Effector memory CD8-positive, alpha-beta T cell (primary cell): ENCODE measurements at places on chromosomes 7 and 10.

DNA sequence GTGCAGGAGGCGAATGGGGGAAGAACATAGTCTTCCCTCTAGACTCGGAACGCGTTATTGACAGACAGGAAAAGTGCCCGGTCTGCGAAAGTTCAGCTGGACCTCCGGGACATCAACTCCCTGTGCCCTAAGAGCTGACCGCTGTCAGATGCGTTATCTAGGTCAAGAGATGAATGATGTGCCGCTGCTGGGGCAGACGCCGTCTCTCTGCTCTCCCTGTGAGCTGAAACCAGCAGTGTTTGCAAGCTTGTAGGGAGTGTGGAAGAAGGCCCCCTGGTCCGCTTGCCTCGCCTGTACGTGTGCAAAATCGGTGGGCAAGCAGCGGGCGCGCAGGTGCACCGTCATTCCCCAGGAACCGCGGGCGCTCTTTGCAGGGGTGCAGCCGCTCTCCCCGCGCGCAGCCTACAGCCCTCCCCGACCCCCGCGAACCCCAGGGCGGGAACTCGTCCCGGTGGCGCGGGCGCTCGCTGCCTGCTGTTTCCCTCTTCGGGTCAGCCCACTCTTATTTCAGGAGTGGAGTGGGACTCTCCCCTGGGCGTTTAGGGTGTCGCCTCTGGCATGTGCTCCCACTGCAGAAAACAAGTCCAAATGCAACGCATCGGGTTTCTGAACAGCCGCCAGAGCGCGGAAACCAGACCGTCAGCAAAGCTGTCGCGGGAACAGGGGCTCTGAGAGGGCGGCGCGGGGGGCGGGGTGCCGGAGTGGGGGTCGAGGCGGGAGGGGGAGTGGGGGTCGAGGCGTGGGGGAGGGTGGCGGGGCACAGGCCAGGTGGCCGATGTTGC, 1.8 kb upstream of the PFKFB3 start:
- peak; percentile 38 for DNase-seq

GRCh38 chr7:16433568-16434122, 12.3 kb upstream of the CRPPA start:
- DNase-seq: no peak

DNA sequence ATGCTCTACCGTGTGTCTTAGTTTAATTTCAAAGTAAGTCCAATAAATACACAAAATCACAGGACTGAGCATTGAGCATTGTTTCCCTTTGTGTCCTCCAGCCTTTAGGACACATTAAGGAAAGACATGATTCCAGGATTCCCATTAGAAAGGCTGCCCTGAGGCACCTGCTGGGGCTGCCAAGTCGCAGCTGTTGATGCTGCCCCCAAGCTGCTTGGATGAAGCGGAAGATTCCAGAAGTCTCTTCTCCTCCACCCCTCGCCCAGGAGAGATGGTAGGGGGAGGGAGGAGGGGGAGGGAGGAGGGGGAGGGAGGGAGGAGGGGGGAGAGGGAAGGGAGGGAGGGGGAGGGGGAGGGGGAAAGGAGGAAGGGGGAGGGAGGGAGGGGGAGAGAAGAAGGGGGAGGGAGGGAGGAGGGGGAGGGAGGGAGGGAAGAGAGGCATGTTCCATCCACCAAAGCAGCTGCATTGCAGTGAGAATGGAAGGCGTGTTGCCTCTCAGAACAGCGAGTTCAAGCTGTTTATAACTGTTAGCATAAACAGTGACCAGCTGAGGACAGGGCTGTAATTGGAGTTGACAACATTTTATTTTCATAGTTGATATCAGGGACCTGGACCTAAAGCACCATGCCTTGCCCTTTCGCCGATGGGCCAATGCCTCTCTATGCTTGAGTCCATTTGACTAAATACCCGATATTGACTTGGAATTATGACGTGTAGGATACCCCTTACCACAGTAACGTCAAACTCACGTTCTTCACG, 67.3 kb downstream of the DIP2C start:
- no peak for DNase-seq

- no peak for DNase-seq
Observed at GRCh38 chr10:24552346-24553016, 171.2 kb downstream of the ARHGAP21 start.

DNA sequence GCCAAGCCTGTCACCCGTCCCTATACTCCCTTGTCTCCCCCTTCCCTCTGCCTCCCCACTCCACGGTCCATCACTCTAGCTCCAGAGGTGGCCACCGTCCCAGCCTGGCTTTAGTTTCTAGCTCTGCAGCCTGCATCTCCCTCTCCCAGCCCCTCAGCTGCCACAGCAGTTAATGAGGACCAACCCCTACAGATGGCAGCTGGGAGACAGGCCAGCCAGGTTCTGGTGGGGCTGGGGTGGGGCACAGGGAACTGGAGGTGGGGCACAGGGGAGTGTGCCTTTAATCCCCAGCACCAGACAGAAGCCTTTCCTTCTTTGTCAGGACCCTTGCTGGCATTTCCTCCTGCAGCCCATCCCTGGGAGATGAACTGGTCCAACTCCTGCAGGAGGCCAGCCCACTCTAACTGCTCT, 21.1 kb downstream of the UNC5B start:
- DNase-seq: no peak

GRCh38 chr7:101701153-101701794, 72.2 kb upstream of the MYL10 start:
- DNase-seq: no peak

- no peak for DNase-seq
Observed at GRCh38 chr7:138663725-138664710, 37.1 kb downstream of the SVOPL start.

DNA sequence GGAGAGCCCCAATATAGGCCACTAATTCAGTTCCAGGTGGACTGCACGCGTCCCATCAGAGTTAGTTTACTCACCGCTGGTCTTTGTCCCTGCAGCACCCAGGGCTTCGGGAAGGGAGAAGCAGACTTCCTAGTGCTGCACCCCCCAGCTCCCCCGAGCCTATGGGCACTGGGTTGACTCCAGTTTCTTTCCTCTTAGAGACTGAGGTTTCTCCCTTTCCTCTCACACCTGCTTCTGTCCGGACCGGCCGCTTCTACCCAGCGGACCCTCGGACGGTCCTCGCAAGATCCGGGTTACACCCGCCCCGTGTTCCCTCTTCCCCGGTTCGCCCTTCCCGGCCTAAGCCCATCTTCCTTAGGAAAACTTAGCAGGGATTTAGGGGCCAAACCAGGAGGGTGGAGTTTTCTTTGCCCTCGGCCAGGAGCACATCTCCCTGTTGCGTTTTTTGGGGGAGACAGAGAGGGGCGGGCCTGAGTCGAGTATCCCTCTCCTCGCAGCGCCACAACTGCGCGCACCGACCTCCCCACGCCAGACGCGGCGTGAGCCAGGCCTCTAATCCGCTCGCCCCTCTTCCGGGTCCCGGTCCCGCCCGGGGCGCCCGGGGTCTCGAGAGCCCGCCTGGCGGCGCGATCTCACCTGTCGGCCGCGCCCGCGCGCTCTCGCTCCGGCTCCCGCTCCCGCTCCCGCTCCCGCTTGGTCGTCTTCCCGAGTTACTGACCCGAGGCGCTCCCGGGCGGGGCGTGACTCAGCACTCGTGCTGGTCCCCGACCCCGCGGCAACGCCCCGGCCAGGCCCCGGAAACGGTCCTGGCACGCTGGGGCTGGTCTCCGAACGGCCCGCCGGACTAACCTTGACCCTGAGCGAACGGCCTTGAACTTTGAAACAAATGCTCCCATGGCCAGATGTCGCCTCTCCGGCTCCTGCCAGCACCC, at the start of gene AIFM2:
Gene AIFM2, minus strand, starts transcription at position 728 of the 932 bp plus-strand sequence. CDS start 8,741 bp downstream, outside the sequence.
- DNase-seq: peak; percentile 31

DNA sequence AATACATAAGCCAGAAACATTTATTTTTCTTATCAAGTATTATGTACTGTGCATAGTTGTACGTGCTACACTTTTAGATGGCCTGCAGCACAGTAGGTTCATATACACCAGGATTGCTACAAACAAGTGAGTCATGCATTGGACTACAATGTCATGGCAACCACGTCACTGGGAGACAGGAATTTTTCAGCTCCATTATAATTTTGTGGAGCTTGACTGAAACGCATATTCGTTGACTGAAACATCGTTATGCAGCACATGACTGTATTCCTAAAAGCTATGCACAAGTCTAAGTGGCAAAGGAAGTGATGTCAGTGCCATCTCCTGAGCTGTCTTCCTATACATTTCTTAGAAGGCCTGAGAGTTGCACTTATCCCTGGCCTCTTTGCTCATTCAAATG, 871.8 kb downstream of the IPMK start:
- DNase-seq: no peak
